Kidney tubule cell (primary cell): ENCODE measurements at places on chromosomes 7 and 10.
A peak's percentile ranks its signal among the peaks of the same experiment; 100 is the strongest.

GRCh38 chr7:102050864-102051460 lies 233.5 kb downstream of the CUX1 start:
- no peak for DNase-seq

DNA sequence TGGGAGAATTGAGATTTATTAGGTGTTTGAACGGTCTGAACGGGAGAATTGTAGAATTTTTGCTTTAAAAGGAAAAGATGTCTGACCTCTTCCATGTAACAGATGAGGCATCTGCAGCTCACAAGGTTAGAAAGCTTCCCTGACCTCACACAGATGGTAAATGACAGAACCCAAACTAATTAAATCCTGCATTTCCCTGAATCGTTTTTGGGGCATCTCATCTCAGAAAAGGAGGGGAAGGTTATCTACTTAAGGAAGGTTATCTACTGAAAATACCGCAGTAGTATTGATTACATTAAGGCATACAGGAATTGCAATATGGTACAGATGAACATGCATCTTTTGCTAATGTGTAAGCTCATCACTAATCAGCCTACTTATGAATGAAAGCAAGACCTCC lies 278.3 kb downstream of the CCDC3 start:
- no peak for DNase-seq

DNA sequence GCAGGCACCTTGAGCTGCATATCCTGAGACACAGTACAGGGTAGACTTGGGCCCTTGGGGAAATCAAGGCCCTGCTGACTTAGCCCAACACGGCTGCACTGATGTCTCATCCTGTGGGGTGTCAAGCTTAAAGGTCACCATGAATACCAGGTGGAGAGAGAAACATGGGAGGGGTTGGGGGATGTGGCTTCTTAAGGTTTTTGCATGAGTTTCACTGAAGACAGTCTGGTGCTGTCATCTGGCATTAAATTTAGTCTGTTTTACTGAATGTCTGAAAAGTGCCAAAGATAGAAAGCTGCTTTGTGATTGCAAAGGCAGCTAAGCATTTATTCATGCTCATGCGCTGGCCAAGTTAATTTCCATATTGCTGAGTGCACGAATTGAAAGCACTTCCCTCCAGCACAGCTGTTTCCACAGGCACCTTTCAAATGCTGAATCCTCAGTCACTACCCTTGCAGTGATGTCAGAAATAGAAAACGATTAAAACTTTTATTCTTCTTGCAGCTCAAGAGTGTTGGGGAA lies 102.1 kb downstream of the OSBPL3 start:
- peak; percentile 11 for DNase-seq

DNA sequence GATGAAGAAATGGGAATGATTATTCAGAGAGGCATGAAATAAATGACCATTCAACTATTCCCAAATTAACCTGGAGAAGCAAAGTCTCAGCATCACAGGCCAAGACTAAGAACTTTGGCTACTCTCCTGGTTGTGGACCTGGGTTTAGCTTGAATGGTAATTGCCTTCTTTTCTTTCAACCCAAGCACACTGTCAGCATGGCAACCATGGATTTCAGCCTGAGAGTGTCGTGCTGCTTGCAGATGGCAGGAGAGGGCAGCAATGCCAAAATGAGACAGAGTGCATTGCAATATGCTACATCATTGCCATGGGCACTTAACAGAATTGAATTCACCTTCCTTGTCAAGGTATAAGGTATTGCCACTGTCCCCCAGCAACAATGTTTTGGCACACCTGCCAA lies 767.2 kb downstream of the REEP3 start:
- no peak for DNase-seq

DNA sequence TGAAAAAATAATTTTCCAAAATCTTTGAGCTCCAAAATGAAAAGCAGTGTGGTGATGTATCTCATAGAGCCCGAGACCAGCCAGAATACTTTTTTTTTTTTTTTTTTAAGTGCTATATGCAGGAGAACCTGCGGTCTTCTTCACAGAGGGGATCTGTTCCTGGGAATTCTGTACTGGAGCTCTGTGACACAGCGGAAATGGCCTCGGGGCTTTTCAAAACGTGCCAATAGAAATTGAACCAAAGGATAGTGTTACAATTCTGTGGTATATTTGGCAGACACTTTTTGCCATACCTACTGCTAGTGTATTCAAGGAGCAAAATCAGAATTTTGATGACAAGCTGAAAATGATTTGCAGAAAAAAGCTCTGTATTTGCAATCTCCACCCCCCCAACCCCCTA lies 1429.3 kb upstream of the LRRTM3 start:
- no peak for DNase-seq

DNA sequence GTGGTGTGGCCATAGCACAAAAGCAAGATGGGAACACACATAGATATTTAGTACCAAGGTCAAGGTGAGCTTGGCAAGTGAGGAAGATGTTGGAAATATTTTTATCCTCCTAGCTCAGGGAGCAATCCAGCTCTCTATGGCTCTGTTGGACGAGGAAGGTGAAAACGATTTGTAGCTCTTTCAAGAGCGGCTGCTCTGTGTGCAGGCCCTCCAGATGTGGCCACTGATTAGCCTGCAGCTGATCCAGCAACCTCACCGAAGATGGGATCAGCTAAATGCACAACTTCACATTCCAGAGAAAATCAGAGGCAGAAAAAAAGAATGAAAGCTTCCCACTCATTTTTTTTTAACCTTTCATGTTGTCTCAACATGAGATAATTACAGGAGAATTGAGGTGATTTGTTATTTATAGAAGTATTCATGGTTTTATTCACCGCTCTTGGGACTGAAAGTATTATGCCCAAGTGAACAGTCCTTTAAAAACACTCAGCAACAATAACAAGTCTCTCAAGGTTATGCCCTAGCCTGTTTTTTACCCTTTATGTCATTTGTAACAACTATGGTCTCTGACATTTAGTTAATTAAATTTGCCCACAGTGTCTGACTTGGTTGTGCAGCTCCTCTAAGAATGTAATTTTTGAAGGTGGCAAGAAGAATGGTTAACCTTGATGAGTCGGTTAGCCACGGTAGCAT lies 213.6 kb upstream of the ADARB2 start:
- DNase-seq: no peak

GRCh38 chr7:70595755-70596597 lies 536.0 kb upstream of the GALNT17 start:
- peak; percentile 41 for DNase-seq

DNA sequence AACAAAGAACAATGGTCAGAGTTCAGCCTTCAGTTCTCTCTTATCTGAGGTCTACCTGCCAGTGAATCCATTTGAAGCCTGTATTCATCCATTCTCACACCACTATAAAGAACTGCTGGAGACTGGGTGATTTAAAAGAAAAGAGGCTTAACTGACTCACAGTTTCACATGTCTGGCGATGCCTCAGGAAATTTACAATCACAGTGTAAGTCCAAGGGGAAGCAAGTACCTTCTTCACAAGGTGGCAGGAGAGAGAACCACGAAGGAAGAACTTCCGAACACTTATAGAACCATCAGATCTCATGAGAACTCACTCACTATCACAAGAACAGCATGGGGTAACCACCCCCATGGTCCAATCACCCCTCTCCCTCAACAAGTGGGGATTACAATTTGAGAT lies 33.0 kb upstream of the SLC25A13 start:
- no peak for DNase-seq

DNA sequence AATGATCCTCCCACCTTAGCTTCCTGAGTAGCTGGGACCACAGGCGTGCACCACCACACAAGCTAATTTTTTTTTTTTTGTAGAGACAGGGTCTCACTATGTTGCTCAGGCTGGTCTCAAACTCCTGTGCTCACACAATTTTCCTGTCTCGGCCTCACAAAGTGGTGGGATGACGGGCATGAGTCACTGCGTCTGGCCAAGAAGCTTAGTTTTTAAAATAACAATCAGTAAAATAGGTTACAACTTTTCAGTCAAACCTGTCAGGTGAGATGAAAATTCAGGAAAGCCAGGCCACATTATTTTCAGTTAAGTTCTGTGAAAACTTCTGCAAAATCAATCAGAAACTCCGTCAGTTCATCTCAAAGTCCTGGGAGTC lies 55.4 kb downstream of the FAM241B start:
- peak; percentile 78 for DNase-seq

GRCh38 chr7:128427289-128427891 lies 17.6 kb upstream of the IMPDH1 start:
- peak; percentile 66 for DNase-seq

GRCh38 chr7:106193661-106194060 lies 81.5 kb upstream of the SYPL1 start:
- DNase-seq: no peak

GRCh38 chr10:97169911-97170693 lies 15.7 kb downstream of the SLIT1 start:
- peak; percentile 54 for DNase-seq

GRCh38 chr7:106183952-106184351 lies 71.8 kb upstream of the SYPL1 start:
- DNase-seq: no peak

DNA sequence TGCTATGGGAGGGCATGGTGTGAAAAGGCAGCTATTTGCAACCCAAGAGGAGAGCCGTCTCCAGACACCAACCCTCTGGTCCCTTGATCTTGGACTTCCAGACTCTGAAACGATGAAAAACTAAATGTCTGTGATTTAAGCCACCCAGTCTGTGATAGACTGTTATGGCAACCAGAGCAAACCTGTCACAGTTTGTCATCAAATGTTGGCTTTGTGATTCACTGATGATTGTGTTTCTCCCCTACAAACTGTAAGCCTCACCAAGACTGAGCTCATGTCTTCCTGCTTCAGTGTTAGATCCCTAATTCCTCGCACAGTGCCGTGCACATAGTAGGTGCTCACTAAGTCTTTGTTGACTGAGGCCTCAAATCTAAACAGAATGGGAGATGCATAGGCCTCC lies 224.6 kb upstream of the PITRM1 start:
- DNase-seq: peak; percentile 90

DNA sequence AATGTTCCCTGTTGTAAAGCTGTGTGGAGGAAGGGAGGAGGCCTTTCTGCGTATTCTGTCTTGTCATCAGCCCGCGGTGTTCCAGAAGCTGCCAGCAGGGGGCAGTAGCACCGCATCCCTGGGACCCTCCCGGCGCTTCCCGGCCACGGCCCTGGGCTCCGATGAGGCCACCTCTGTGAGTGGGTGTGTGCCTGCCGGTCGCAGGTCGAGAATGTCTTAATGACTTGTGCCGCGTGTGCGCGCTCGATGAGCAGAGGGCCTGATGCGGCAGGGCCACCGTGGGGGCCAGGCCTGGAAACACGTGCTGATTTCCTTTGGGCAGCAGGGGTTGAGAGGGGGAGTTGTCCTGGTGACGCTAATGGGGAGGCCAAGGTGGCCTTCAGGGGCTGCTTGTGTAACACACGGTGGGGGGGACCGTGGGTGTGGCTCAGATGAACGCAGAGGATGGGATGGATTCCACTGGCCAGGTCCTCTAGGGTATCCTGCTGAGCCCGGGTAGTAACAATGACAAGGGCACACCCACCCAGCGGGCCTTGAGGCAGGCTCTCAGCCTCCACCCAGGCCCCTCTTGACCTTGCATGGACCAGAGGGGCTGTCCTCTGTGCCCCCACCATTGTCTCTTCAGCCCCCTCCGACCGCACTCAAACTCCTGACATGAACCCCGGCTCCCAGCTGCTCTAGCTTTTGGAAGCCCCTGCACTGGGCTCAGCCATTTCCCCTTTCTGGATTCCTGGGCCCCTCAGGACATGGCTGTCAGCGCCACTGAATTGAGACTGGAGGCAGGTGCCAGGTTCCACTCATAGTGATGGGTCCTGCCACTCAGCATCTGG lies 135.9 kb upstream of the PODXL start:
- peak; percentile 52 for DNase-seq

DNA sequence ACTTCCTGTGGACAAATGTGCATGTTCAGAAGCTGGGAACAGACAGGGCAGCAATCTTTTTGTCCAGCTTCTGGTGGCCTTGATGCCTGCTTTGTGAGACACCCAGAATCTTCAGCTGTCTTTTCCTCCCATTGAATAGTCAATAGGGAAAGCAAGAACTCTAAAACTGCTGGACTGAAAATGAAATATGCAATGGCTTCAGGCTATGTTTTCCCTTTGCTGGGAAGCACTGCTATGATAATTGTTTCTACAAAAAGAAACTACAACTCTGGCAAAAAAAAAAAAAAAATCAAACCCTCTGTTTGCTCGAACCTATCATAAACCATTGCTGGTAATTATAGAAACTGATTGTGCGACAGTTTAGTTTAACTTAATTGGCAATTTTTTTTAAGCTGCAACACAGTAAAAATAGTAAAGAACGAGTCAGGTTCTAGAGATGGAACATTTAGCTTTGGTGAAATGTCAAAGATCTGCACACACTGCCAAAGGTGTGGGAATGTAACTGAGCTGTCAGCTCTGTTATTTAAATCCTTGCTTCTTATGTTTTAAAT lies 79.1 kb upstream of the NEUROD6 start:
- DNase-seq: no peak

- DNase-seq: no peak
Measured at GRCh38 chr10:71396711-71397295, at the start of gene CDH23. TSS of gene CDH23 (plus strand) at chr10:71396920. CDS start at chr10:71439832, 42,912 bp downstream.

DNA sequence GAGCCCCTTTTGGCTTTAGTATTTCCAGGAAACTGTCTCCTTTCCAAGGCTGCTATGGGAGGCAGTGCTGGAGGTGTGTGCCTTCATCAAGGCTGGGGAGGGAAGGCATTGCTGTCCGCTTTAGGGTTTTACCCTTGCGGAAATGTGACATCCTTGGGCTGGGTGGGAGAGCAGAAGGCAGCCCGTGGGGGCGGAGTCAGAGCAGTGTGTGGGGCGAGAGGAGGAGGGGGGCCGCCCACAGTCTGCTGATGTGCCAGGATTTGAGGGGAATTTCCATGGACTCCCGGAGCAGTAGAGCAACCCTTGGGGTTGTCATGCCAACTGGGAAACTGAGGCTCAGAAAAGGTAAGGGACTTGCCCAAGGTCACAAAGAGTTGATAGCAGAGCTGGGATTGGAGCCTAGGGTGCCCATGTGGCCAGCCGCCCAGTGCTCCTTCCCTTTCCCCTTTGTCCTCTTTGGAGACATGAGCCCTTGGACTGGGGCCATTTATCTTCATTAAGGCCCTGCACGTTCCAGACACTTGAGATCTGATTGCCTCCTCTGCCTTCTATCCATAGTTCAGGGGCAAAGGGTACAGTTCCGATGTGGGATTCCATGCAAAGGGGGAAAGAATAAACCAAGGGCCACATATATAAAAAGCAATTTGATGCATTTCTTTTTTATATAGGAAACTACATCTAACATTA lies 22.2 kb downstream of the TSPAN15 start:
- no peak for DNase-seq

DNA sequence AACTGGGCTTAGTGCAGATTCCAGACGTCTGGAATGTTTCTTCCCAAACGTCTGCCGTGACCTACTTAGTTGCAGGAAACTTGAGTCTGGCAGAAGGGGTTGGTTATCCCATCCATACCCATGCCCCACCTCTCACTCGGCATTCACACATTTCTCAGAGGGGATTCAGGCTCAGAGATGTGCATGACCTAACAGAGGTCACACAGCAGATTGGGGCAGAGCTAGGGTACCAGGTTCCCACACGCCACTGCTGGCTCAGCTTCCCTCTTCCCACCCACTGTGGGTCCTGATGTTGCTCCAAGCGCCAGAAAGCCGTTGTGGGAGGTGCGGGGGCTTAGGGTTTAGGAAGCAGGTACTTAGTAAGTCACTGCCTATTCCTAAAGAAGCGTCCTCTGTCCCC lies 3.0 kb downstream of the UCMA start:
- no peak for DNase-seq

- no peak for DNase-seq
Measured at GRCh38 chr7:400901-401485, 111.0 kb downstream of the FOXL3 start.
